NCI-H1930 (cell line): ENCODE measurements at places on chromosomes 2 and 18.
A peak's percentile ranks its signal among the peaks of the same experiment; 100 is the strongest.

DNA sequence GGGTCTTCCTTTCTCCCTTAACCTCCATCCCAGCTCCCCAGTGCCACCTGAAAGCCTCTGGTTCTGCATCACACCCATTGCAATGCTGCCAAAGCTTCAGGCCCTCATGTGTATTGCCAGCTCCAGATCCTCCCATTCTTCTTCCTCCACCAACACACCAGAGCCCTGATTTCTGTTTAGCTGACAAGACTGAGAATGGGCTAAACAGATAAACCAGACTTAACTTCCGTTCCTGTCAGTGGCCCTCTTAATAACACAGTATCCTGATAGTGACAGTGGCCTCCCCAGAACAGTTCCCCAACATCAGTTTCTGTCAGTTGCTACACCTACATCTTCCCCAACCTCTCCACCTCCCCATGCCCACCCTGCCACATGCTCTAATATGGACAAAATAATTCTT, 31.3 kb upstream of the C1D start:
- DNase-seq, result no peak

- no peak for DNase-seq
These were observed 2.8 kb downstream of the TMEM169 start for GRCh38 chr2:216084547-216084946.

- no peak for DNase-seq
These were observed 460.8 kb upstream of the HS6ST1 start for GRCh38 chr2:128779301-128780095.

DNA sequence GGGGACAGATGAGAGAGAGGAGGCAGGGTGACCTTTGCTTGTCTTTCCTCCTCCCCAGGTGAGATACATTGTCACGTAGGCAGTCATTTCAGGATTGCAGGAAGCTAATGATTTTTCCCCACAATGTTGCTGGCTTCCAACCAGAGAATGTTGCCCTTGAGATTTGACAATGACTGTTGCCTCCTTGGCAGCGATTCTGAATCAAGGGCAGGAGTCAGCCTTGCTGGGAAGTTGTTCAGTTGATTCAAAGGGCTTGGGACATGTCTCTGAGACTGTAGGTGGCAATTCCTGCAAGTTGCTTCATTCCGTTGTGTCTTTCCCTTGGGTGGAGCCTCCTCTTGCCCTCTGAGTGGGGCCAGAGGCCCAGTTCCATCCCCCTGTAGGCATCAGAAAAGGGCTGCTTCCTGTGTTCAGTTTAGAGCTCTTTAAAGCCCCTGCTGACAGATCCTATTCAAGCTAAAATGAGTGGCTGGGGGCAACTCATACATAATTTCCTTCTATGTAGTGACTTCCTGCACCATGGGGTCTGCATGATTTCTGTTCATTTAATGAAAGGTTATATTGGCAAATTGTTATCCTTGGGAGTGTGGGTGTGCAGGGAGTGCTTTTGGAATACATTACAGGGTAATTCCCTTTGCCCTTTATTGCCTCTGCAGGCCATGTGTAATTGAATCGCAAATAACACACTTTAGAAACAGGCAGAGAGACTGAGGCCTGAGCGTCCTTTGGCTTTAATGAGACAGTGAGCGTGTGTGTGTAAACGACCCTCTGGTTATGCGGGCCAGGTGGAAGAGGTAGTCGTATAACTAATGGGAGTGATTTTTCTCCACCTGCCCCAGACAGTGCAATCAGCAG, 52.4 kb downstream of the GPR39 start:
- DNase-seq, result peak; percentile 35

- DNase-seq, result no peak
These were observed 19.3 kb downstream of the GAD1 start for GRCh38 chr2:170836027-170836426.

DNA sequence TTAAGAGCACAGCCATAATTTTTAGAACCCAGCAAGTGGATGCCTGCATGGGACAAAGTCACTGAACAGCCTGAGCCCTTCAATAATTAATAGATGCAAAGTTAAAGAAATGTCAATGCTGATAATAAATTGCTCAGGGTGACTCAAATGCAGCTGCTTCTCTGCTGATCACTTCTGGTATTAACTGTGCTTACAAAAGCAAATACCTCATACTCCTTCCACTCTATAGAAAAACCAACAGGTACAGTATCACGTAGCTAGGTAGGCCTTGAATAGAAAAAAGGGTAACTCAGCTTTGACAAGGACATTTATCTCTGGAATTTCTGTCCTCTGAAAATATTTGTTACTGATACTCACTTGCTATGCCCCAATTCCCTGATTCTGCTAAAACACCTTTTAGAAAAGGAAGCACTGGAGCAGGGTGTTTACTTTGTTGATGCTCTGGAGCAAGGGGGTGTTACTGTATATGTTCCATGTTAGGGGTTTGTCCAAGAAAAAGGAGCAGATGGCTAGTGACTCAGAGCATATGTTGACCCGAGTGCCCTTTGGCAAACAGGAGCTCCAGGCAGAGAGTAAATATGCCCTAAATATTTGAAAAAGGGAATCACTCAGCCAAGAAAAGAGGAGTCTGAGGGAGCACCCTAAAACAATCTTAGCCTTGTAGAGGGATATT, 59.1 kb upstream of the RTN4 start:
- peak; percentile 75 for DNase-seq
